ENCODE measurements at places on chromosomes 3 and 15.

- no peak for DNase-seq
These were observed 15.8 kb upstream of the SOX2 start for GRCh38 chr3:181695661-181696491.

DNA sequence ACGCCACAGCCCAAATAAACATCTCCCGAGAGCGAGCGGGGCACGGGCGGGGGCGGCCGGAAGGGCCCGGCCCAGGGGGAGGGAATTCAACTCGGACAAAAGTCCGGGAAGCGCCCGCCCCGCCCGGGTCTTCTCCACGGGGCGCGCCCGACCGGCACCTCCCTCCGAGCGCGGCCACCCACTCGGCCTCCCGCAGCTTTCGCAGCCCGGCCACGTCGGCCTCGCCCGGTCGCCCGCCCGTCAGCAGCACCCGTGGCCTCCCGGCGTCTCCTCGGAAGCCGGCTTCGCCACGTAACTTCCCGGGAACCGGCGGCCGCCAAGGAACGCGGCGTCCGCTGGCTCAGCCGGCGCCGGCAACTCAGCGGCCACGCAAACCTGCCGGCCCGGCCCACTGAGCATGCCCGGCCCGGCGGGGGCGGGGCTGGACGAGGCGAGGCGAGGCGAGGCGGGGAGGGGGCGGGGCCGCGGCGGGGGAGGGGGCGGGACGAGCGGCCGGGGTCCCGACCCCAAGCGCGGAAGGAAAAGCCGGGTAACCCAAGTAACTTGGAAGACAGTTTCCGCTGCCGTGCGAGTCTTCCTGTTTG is at the start of gene TJP1:
TSS of gene TJP1 (minus strand) at position 369 of the 584 bp plus-strand sequence. CDS start 440 bp downstream, outside the sequence.
- no peak for DNase-seq

DNA sequence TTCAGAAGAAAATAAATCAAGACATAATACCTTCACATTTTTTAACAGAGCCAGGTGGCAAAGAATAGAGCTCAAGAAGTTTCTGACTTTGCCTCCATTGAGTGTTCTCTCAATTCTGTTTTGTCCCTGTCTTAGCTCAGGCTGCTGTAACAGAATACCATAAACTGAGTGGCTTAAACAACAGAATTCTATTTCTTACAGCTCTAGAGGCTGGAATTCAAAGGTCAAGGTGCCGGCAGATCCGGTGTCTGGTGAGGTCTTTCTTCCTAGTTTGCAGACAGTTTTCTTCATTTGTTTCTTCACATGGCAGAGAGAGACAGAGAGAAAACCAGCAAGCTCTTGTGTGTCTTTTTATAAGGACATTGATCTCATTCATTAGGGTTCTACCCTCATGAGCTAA is 25.6 kb downstream of the IQCH start:
- DNase-seq: no peak

GRCh38 chr3:125142940-125143339 is 69.6 kb downstream of the SLC12A8 start:
- no peak for DNase-seq

DNA sequence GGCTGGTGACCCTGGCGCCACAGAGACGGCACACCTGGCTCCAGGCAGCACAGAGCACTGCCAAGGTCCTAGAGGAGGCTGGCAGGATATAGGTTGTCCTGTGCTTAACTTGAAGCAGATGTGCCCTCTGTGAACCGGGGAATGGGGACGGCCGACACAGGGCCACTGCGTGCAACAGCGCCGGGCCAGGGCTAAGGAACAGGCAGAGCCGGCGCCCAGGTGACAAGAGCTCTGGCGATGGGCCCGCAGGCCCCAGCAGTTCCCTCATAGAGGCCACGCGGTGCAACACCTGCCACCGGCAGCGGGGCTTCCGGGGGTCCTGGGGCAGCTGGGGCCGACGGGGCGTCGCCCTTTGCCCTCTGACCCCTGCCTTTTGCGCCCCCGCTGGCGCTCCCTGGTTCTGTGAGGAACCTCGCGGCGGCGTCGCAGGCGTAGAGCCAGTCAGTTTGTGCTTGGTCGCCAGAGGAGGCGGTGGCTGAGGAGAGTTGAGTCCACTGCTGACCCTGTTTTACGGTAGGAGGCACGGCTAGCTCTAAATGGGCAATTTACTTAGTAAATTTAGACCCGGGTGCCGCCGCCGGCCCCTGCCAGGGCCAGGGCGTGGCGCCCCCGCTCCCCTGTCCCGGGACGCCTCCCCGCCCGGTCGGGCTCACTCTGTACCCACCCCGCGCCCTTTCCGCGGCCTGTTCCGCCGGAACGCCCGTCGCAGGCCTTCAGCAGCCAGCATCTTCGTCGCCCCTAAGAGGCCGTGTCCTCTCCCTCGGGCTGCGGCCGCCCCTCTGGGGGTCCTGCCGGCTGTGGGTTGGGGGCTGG is at the start of gene NPAP1:
TSS of gene NPAP1 (plus strand) at position 444 of the 813 bp plus-strand sequence. CDS start at position 537, 93 bp downstream.
- DNase-seq: no peak

DNA sequence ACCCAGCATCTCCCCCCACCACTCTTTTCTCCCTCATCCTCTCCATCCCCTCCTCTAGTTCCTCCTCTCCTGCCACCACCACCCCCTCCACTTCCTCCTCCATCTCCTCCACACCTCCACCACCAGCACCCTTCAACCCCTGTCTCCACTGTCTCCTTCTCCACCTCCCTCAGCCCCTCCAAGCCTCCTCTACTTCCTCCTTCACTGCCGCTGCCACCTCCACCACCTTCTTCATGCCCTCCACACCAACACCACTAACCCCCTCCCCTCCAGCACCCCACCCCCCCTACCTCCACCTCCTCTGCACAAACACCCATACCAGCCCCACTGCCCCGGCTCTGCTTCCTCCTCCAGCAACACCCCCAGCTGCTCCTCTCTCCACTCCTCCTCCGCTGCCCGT is 88.0 kb downstream of the HES1 start:
- no peak for DNase-seq

DNA sequence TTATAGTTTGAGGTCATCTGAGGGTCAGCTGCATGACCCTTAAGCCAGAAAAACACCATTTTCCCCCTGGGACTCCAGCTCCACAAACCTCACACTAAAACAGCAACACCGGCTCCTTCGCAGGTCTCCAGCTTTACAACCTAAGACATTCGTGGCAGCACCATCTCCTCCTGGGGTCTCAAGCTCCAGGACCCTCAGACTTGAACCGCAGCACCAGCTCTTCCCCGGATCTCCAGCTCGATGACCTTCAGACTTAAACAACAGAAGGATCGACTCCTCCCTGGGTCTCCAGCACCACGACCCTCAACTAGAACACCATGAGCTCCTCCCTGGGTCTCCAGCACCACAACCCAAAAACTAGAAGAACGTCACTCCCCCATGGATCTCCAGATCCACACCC is 233.7 kb upstream of the CNTN6 start:
- no peak for DNase-seq

DNA sequence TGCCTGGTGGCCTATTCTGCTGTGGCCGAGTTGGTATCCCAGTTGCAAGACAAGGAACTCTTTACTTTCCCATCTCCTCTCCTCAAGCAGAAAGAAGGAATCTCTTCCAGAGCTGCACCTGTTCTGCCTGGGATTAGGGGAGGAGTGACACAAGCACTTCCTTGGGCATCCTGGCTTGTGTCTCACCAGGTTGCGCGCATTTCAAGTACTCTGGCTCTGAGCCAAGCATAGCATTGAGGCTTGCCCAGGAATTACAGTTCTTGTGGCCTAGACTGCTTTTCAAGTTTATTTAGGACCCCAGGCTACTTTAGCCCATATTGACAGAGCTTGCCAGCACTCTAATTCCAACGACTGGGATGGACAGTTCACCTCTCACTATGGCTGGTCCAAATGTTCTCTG is 150.5 kb downstream of the RSRC1 start:
- DNase-seq: no peak
